ENCODE measurements at places on chromosomes 3 and 15.

- DNase-seq: no peak
These were observed 21.4 kb downstream of the CCR1 start for GRCh38 chr3:46186471-46187340.

DNA sequence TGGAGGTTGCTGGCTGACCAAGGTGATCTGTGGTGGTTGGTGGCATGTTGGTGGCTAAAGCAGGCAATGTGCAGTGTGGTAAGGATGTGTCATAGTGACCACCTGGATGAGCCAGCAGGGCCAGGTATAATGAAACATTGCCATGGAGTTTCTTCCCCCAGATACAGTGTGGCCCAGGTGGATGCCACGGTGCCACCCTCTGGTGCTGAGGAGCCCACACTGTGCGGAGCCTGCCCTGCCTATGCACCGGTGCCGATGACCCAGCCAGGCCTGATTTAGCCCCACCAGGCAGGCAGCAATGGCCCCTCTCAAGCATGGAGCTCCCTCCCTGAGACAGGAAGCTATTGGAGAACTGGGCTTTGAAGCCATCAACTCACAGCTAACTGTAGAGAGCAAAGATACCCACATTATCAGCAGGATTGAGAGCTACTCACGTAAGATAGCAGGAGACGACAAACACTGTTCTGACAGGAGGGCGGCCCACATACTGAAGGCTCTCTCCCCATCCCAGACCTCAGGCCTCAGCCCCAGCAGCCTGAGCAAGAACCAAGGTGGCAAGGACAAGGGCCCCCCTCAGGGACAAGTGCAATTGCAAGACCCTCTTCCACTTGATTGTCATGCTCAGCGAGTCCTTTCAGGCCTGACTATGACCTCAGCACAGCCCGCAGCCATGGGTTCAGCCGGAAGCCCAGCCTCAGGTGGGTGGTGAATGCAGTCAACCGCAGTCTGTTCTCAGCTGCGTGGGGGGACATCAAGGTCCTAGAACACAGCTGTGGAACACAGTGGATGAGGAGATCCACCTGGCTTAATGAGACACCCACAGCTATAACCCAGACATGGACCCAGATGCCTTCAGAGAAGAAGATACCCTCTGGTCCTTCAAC, 82.8 kb upstream of the CDV3 start:
- DNase-seq: peak; percentile 46

GRCh38 chr15:28023422-28023821, 75.7 kb downstream of the OCA2 start:
- DNase-seq: no peak

GRCh38 chr3:119778811-119779210, 3.1 kb upstream of the NR1I2 start:
- no peak for DNase-seq

DNA sequence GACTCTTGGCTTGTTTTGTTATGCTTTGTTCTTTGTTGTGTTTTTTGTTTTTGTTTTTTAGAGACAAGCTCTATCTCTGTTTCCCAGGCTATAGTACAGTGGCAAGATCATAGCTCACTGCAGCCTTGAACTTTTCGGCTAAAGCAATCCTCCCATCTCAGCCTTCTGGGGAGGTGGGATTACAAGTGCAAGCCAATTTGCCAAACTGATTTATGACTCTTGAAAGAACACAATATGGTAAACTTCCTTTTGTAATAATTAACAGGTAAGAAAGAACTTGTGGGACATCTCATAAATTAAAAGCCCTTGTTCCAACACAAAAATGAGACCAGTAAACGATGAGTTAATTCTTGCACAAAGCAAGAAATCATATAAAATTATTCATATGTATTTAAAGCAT, 476.3 kb downstream of the MAGI1 start:
- DNase-seq: no peak

DNA sequence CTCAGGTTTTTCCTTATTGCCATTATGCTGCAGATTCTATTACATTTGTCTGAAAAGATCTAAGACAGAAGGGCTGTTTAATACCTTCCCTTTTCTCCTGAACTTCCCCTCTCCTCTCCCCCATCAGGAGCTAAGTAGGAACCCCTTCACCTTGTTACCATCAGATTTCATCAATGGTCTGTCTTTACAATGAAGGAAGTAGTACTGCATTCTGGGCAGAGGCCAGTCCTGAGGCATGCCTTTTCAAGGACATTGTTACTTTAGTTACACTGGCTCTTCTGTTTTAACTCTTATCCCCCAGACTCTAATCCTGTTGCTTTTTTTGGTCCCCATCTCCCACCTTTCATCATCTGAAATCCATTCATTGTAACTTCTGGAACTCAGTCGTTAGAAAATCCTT, 8.1 kb downstream of the CTNNB1 start:
- no peak for DNase-seq

DNA sequence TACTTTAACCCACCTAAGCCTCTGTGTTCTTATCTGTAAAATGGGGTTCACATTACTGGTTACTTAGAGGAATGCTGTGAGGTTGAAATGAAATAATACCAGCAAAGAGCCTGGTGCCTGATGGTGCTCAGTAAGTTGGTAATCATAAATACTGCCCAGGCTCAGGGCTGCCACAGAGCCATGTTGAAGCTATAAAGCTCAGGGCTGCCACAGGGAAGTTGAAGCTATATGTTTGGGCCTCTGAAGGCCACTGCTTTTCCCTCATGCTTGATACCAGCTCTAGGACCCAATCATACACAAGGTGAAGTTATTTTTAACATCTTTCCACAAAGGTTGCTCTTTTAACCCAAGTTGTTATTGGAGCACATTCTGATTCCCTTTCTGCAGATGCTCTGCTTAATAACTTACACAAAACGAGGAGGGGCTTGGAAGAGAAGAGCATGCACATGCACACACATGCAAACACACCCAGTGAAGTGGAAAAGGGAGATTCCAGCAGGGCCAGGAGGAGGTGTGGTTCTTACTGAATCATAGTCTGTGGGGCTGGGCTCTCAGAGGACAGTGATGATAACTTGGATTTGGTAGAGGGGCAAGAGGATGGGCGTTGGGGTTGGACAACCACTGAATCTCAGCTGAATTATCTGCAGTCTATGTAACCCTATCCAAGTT, 17.4 kb downstream of the PARP14 start:
- no peak for DNase-seq

DNA sequence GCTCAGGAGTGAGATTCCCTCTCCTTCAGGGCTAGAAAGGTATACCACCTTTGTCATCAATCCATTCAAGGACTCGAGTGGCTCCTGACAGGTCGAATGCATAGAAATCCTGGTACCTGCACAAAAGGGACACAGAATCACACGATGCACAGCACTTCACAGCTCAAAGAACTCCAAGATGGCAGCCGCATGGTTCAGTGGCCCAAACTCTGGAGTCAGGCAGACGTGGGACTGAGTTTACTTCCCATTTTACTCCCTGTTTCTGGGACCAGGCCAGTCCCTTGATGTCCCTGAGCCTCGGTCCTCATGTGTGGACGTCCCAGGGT, 536 bp downstream of the WDR73 start:
- no peak for DNase-seq

- DNase-seq: no peak
These were observed 72.3 kb downstream of the BLM start for GRCh38 chr15:90789462-90789861.

- no peak for DNase-seq
These were observed 81.4 kb downstream of the CBLB start for GRCh38 chr3:105787453-105787852.

DNA sequence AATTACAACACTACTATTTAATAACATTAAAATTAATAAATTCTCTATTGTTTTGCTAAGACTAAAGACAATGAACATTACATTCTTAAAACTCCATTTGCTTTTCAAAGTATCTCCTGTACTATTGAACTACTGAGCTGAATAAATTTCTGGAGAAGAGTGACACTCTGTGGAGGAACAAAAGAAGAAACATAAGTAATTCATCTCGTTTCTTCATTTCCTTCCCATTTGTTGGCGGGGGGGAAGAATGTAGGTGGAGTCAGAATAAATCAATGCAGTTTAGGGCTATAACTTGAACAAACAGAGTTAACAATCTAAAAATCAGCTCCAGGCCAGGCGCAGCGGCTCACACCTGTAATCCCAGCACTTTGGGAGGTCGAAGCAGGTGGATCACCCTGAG, 32.7 kb downstream of the EFHB start:
- no peak for DNase-seq

GRCh38 chr3:132290833-132291232, 26.4 kb upstream of the ACP3 start:
- DNase-seq: no peak

- no peak for DNase-seq
These were observed 391.9 kb upstream of the THBS1 start for GRCh38 chr15:39188930-39189329.

DNA sequence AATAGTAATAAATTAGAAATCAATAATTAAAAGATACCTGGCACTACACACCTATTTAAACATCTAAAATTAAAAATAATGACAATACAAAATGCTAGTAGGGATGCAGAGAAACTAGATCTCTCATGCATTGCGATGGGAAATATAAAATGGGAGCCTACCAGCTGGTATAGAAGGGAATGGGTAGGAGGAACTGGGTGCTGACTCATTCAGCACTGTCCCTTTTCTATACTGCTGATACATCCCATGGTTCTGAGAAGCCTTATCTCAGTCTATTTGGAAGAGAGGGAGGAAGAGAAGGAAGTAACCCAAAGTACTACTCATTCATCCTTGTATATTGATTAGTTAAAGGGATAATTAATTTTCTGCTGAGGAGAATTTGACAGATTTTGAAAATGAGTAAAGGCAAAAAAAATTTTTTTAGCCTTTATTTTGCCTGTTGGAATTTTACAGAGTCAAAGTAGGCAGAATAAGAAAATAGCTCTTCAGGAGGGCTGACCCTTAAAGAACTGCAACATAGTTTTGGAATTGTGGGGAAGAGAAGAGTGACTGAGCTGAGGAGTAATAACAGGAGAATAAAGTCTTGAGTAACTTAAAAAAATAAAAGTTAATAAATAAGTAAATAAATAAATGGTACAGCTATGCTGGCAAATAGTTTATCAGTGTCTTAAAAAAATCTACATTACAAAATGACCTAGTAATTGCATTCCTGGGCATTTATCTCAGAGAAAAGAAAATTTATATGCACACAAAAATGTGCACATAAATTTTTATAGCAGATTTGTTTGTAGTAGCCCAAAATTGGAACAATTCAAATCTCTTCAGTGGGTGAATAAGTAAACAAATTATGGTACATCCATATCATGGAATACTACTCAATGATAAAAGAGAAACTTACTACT, 15.3 kb upstream of the BHLHE40 start:
- no peak for DNase-seq

GRCh38 chr15:73355612-73356265, 13.0 kb downstream of the HCN4 start:
- DNase-seq: no peak

GRCh38 chr15:65339920-65340319, 35.4 kb downstream of the RNU5B-1 start:
- no peak for DNase-seq

GRCh38 chr3:148714521-148714920, 16.8 kb downstream of the AGTR1 start:
- no peak for DNase-seq

GRCh38 chr3:151210676-151211381, 7.8 kb upstream of the GPR171 start:
- no peak for DNase-seq

DNA sequence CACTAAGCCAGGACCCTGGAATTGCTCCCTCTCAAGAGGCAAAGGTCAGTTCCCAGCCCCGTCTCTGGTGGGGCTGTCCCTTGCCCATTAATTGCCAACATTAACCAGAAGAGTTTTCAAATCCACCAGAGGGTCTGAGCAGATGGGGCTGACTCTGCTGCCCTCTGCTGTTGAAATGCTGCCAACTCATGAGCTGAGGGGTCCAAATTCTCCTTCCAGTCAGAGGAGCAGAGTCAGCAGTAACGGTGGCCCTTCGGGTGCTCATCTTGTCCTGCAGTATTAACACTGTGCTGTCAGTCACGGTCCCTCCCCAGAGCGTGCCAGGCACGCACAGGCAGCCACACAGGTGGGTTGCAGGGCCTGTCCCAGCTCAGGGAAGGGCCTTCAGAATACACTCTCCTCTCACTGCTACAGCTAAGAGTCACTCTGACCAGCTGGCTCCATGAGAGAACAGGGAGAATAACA, 10.7 kb upstream of the SPTBN5 start:
- DNase-seq: peak; percentile 66

DNA sequence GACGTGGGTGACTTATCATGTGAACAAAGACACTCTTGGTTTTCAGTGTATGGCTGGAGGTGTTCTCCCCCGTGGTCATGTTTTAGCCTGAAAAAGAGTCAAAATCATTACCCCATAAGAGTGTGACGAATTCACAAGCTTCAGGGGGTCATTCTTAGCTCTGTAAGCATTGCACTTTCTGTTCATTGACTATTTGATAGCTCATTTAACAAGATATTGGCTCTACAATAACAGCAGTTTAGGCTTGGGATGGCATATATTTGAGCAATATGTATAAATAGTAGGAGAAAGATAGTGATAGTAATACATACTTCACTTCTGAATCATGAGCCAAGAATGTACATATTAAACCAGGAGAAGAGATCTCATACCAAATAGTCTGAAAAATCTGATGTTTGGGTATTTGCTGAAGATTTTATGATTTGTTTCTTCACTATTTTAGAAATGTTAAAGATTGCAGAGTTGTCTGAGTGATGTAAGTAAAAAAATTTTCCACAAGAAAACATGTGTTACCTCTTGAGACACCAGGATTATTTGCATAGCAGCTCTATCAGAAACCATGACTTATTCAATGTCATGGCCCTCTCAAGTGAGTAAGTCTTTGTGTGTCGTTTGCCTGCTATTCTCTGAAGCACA, 996.0 kb downstream of the OTOL1 start:
- no peak for DNase-seq

DNA sequence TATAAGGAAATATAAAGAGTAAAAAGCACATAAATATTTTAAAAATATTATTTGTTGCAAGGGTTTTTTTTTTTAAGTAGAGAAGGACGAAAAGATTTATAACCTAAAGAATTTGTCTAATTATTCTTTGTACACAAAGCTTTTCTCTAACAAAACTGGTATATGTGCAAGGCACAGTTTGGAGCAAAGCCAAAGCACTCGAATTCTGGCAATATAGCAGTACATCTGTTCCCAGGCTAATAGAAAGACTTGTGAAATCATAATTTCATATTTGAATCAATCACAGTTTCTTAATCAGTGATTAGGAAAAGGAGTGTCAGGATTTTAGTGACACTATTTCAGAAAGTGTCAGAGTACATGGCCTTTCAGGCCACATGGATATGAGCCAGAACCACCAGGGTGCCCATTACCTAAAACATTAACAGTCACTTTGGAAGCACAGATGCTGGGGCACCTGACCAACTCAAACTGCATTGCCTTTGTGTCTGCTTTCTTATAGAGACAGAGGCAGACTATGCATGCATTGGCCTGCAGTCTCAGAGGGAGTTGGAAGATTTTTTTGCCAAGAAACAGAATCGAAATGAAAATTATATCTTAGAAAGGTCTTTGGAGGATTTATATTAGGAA, 651.8 kb upstream of the SGO1 start:
- no peak for DNase-seq

DNA sequence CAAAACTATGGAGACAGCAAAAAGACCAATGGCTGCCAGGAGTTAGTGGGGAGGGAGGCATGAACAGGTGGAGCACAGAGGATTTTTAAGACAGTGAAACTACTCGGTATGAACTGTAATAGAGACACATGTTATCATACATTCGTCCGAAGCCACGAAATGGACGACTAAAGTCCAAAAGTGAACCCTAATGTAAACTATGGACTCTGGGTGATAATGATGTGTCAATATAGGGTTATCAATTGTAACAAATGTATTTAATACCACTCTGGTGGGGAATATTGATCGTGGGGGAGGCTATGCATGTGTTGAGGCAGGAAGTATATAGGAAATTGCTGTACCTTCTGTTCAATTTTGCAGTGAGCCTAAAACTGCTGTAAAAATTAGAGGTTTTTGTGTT, 107.0 kb downstream of the CPN2 start:
- no peak for DNase-seq

Measured in stimulated activated CD8-positive, alpha-beta memory T cell treated with anti-CD3 and anti-CD28 coated beads, Interleukin-12 subunit alpha, Interleukin-12 subunit beta, amount 100 ng/mL, for 1 hour (primary cell).